ENCODE measurements at places on chromosomes 11 and 22. TPM values are rescaled to one million over a fixed set of nuclear protein-coding genes. Genes with fewer than 3 reads are reported as not detected.

The EIF3F gene
- total RNA-seq: 216 TPM

The OR8G1 gene
- under 0.01 TPM for total RNA-seq

The ENDOD1 gene
- total RNA-seq: 40.6 TPM

The CXCR5 gene
- total RNA-seq: not detected

The MRPL23 gene
- 143 TPM for total RNA-seq

The OR10D3 gene
- not detected for total RNA-seq

The ME3 gene
- total RNA-seq: 27.4 TPM

The RIN1 gene
- 19.0 TPM for total RNA-seq

The NCF4 gene
- total RNA-seq: not detected

The TSPAN18 gene
- 0.64 TPM for total RNA-seq

The SPA17 gene
- total RNA-seq: 12.1 TPM

The APOA1 gene
- not detected for total RNA-seq

Data from fibroblast of villous mesenchyme (primary cell).